ENCODE measurements at places on chromosomes 2 and 18.

GRCh38 chr2:120455390-120455789 lies 109.5 kb downstream of the INHBB start:
- no peak for DNase-seq

DNA sequence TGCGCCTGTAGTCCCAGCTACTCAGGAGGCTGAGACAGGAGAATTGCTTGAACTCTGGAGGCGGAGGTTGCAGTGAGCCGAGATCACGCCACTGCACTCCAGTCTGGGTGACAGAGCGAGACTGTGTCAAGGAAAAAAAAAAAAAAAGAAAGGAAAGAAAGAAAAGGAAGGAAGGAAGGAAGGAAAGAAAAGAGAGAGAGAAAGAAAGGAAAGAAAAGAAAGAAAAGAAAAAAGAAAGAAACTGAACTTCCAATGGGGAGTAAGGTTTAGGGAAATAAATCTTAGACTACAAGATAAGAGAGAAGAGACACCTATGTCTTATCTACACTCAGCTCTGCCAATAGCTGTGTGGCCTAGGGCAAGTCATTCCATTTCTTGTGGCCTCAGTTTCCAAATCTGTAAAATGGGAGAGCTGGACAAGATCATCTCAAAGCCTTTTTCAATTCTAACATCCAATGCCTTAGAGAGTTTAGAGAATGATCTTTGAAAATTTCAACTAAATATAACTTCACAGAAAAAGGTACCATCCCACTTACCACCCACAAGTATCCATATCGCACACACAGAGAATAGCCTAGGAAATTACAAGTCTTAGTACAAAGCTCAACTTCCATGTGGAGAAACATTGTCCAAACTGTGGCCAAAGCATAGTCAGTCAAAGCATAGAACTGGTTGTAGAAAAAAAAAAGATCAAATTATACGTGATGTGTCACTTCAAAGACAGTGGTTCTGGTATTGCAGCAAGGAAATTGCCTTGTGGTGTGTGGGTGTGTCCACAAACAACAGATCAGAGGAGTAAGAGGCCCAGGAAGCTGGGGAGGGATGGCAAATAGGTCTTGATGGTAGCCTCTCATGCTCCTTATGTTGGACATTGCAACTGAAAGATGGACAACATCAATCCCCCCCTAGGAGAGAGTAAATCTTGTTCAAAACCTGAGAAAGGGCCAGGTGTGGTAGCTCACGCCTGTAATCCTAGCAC lies 42.4 kb downstream of the SLC14A2 start:
- DNase-seq: no peak

- no peak for DNase-seq
Measured at GRCh38 chr2:168252976-168253375, 5.6 kb upstream of the STK39 start.

DNA sequence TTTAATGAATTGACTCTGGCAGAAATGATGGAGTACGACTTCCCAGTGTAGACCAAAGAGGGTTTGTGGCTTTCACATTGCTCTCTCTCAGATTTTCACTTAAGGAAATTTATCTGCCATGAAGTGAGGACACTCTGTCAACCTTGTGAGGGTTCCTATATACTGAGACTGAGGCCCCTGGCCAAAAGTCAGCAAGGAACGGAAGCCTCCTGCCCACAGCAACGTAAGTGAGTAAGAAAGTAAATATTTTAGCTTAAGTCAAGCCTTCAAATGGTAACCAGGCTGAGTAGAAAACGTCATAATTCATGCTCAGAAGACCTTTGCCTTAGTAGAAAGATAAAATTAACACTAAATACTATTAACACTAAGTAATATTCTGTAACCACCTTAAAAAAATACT lies 1080.5 kb upstream of the ACVR2A start:
- DNase-seq: no peak

- no peak for DNase-seq
Measured at GRCh38 chr2:65639156-65639864, 206.9 kb upstream of the SPRED2 start.

GRCh38 chr2:115036818-115037217 lies 594.4 kb downstream of the DPP10 start:
- DNase-seq: no peak

DNA sequence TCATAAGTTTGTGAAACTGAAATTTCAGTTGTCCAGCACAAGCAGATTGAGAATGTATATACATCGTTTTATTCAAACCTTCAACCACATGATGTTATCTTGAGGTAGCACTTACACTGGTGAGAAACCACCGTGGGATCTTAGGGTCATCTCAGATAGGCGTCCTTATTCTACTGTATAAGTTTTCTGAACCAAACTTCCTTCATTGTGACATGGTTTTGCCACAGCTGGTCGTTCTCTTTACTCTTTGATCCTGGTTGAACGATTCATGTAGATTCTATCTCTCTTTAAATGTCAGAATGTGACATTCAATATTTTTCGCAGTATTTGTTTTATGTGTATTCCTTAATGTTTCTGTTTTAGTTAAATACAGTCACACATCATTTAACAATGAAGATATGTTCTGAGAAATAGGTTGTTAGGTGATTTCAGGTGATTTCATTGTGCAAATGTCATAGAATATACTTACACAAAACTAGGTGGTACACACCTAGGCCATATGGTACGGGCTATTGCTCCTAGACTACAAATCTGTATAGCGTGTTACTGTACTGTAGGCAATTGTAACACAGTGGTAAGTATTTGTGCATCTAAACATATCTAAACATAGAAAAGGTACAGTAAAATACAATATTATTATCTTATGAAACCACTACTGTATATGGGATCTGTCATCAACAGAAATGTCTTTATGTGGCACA lies 17.9 kb upstream of the ARHGAP25 start:
- no peak for DNase-seq

All from NCI-H1694 (cell line).